ENCODE measurements at places on chromosomes 3 and 15.

GRCh38 chr3:119352034-119352609, 57.9 kb downstream of the ARHGAP31 start:
- DNase-seq, result no peak

- DNase-seq, result no peak
Observed at GRCh38 chr3:536417-536813, 339.9 kb downstream of the CHL1 start.

DNA sequence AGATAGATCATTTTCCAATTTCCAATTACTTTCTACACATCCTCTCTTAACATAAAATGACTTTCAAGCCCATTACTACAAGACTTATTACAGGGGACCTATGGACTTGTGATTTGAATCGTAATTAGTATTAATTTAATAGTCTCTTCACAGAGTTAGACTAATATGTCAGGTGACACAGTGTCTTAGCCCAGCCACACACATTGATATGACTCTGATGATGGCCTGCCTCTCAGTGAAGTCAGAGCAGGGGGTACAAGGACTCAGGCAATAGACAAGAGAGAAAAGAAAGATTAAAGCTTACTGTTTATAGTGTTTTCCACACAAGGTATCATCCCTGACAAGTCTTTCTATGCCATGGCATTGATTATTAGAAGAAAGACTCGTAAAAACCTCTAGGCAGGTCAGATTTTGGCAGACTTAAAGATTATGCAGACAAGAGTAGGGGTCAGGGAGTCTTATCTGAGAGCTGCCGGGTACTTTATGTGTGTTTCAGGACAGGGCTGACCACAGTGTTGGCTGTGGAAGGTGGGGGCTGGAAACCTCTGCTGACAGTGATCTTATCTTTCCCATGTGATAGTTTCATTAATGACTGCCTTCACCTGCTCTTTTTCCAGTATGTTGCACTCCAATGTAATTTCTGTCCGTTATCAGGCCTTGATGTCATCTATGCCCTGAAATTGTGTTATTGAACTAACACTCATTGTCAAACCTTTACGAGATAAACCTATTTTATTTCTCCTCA, 50.1 kb downstream of the B3GALNT1 start:
- no peak for DNase-seq

DNA sequence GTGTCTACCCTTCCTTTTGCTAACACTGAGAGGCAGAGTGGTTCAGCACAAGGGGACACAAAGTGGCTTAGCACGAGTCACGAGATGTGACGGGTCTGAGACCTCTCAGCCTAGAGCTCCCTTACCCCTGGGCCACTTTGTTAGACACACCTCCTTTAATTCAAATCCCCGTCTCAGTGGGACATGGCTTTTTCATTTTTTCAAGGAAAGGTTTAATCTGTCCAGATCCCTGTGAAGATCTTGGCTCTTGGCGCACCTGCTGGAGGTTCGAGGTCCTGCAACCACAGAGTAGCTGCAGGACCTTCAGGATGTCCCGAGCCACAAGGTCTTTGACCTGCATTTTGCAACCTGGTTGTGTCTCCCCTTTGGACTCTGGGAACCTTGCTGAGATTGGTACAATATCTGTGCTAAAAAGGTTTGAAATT, 52.0 kb downstream of the LPP start:
- no peak for DNase-seq

- DNase-seq, result peak; percentile 67
Observed at GRCh38 chr3:23202921-23203707, at the start of gene UBE2E2. Gene UBE2E2 (plus strand): TSS chr3:23203327.
